Kasumi-1 (cell line): ENCODE measurements at places on chromosomes 1 and 21.

GRCh38 chr1:24765308-24765988, 20.2 kb downstream of the CLIC4 start:
- DNase-seq, result peak; percentile 24

- no peak for DNase-seq
Observed at GRCh38 chr1:244065063-244065793, 14.1 kb downstream of the ZBTB18 start.

DNA sequence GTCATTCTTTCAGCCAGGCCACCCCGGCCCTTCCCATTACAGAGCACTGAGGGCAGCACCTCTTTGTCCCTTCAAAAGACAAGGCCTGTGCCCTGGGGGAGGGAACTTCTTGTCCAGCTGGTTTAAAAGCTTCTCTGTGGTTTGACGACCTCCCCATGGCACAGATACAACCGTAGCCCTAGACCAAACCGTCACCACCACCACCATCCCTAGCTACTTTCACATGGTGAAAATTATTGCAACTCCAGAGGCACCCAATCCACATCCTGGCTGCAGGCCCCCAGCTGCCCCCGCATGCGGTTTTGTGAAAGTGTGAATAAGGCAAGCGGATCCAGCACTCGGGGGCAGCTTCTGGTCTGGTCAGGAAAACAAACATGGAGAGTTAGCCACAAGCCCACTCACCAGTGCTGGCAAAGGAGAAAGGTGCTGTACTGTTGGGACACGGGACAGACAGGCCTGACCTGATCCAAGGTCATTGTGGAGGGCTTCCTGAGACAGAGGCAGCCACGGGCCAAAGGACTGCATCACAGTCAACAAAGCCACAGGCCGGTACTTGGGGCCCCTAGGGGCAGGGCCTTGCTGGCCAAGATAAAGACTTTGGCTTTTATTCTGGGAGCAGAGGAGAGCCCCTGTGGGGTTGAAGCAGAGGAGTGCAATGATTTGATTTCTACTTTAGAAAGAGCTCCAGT, 31.2 kb downstream of the CDCA8 start:
- DNase-seq, result no peak

DNA sequence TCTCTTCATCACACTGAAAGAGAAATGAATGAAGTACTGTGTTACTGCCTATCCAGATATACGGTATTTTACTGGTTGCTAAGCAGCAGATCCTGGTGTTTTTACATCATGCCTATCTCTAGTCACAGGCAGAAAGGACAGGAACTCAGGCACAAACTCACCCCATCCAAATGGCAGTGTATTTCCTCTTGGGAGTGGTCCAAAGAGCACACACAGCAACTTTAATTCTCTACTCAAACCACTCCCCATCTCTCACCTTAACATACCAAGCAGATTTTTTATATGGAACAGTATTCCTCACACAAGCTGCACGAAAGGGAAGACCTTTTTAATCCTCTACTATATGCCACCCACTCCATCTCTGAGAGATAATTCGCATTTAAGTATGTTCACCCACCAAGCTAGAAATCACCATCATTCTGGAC, 27.3 kb downstream of the EIF4G3 start:
- peak; percentile 27 for DNase-seq

DNA sequence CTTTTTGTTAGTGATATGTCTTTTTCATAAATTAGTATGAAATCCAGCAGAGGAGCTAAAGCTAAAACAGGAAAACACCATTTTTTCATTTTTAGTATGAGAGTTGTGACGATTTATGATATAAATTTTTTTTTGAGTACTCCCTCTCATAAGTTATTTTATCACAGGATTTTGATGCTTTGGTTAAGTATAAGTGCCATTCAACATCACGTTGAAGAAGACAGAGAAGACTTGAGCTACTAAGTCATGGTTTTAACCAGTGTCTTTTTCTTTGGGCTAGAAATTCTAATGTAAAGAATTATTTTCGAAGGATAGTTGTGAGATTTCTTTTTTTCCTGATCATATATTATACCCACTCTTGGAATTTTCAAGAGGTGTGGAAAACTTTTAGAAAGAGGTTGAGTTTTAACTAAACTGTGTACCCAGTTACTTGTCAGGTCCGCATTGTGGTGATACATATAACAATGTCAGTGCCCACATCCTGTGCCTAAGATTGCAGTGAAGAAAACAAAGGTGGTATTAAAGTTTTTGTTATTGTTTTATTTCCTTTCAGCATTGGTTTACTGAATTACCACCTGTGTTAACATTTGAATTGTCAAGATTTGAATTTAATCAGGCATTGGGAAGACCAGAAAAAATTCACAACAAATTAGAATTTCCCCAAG, 93.8 kb downstream of the USP25 start:
- no peak for DNase-seq

- DNase-seq, result peak; percentile 75
Observed at GRCh38 chr1:197614916-197615692, 160.2 kb downstream of the DENND1B start.

- DNase-seq, result no peak
Observed at GRCh38 chr1:235060607-235061470, 67.8 kb downstream of the TOMM20 start.

- no peak for DNase-seq
Observed at GRCh38 chr1:156543066-156543465, 29.3 kb downstream of the IQGAP3 start.

- no peak for DNase-seq
Observed at GRCh38 chr1:108753363-108753762, 6.9 kb downstream of the STXBP3 start.

- DNase-seq, result no peak
Observed at GRCh38 chr1:33797849-33798248, 66.0 kb upstream of the HMGB4 start.

DNA sequence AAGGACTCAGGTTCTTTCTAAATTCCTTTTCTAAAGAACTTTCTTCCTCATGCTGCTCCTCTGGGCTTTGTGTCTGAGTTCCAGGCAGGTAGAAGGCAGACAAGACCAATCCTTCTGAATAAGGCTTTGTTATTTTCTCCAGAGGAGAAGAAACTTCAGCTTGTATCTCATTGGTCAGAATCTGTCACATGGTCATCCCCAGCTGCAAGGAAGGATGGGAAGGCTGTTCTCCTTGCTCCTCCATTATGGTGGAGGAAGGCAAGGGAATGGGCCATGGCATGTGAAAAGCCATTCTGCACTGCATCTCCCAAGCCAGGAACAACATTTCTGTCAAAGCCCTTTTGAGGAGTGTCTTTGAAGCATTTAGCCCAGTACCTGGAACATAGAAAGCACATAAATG, 50.6 kb upstream of the NTPCR start:
- no peak for DNase-seq

- DNase-seq, result no peak
Observed at GRCh38 chr1:56295949-56296929, 283.1 kb downstream of the PLPP3 start.

DNA sequence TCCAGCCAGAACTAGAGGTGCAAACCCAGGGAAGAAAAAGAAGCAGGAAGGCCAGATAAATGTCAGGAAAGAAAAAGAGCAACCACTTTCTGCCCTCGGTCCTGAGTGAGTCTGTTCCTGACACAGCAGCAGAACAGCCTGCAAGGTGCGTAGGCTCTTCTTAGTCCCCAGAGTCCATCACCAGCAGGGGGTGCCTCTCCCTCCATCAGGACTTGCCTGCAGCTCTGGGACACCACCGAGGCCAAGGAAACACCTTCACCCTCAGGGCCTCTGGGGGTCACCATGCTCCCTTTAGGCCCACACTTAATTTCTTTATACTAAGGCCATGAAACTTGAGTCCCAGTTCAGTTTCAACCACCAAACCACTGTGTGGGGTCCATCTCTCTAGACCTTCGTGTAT, 43.7 kb upstream of the NFASC start:
- DNase-seq, result no peak

GRCh38 chr1:51750729-51751128, 127.8 kb downstream of the NRDC start:
- no peak for DNase-seq

- DNase-seq, result peak; percentile 35
Observed at GRCh38 chr1:180168786-180169639, 14.3 kb downstream of the QSOX1 start.

- DNase-seq, result no peak
Observed at GRCh38 chr21:39601187-39601928, 11.4 kb upstream of the B3GALT5 start.

DNA sequence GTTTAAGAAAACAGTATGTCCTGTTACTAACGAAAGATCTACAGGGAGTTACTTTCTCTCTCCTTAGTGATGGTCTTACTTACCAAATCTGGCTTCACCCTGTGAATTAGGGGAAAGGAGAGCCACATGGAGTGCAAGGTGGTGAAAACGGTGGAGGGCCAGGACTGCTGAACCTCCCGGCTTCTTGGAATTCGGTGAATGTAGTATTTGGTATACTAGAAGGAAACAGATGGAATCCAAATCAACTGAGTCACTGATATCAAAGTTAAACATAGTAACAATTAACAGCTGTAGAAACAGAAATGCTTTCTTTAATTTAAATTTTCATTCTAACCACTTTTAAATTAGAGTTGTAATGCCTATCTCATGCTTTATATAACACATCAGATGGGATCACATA, 45.7 kb downstream of the ALG14 start:
- no peak for DNase-seq

DNA sequence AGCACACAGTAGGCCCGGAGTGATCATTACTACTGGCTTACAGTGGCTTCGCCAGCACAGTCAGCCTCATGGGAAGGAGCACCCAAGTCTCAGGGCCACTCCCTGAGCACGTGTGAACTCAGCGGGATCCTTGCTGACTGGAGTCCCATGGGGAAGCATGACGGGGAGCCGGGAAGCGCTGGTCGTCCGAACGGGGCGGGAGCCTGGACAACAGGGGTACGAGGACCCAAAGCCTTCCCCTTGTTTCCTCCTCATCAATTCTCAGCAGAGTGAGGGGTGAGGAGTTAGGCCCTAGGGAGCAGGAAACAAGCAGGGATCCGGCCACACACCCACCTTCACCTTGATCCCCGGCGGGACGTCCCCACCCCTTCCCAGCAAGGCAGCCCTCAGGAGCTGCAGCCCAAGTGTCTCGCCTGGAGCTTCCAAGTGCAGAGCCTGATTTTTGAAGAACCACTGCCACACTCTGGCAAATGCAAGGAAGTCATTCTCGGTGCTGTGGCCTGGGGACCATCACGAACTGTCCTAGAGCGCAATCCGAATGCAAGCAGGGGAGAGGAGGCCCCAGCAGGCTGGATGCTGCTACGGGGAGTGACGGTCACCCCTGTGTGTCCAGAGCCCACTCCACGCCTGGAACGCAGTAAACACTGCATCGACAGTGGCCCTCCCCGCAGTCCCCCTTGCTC, 35.5 kb downstream of the TOMM20 start:
- peak; percentile 27 for DNase-seq

- DNase-seq, result no peak
Observed at GRCh38 chr1:193221651-193222050, 35.2 kb upstream of the B3GALT2 start.

DNA sequence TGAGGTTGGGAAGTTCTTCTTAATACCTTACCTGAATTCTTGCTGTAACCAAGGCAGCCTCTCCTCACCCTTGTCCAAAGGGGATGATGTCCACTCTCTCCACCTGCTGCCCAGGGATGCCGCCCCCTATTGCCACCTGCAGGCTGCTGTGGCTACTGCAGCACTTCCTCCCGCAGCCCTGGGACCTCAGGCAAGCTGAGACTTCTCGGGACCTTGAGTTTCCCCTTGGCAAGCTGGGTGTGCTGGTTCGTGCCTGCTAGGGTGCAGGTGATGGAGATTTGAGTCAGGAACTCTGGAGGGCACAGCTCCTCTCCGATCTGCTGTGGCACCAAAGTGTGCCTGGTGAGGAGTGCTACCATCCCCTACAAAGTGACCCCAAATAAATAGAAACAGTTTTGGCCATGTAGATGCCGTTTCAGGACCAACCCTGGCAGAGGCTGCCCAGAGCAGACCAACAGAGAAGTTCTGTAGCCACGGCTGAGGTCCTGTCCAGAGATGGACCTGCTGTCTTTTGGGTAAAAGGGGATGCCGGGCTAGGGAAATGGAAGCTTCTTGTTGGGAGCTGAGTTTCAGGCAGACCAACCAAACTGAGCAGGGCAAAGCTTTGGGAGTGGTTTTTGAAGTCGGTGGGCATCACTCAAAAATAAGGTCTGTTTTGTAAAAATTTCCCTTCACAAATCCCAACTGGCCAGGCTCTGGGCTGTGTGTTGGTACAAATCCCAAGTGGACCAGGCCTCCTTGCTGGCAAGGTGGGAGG, 31.7 kb downstream of the RUNX3 start:
- DNase-seq, result peak; percentile 23

DNA sequence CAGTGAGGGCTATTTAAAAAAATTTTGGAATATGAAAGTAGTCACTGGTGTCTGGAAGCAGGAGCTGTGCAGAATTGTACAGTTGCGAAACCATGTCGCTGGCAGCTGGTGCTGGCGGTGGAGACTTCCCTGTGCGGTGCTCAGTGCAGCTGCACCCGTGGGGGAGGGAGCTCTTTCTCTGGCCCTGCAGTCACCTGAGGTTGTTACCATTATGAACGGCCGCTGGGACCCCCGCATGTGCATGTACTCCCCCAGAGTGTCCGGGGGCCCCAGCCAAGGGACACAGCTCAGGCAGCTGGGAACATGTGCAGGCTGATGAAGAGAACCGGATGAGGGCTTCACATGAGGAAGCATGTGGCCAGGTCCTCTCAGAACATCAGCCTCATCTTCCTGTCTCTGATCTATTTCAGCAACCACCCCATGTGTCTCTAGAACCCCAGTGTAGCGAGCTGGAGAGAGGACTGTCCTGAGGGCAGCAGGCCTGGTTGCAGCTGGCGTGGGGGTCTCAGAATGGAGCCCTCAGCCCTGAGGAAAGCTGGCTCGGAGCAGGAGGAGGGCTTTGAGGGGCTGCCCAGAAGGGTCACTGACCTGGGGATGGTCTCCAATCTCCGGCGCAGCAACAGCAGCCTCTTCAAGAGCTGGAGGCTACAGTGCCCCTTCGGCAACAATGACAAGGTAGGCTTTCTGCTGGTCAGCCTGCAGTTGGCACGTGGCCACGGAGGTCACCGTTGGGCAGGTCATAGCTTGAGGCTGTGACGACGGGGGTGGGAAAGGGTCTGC, at the start of gene TRPM2:
Gene TRPM2 (plus strand): TSS at position 431 of the 780 bp plus-strand sequence. CDS start 80 bp downstream, at position 511.
- DNase-seq, result peak; percentile 98

- DNase-seq, result peak; percentile 42
Observed at GRCh38 chr1:204941421-204942338, 71.0 kb downstream of the NFASC start.

DNA sequence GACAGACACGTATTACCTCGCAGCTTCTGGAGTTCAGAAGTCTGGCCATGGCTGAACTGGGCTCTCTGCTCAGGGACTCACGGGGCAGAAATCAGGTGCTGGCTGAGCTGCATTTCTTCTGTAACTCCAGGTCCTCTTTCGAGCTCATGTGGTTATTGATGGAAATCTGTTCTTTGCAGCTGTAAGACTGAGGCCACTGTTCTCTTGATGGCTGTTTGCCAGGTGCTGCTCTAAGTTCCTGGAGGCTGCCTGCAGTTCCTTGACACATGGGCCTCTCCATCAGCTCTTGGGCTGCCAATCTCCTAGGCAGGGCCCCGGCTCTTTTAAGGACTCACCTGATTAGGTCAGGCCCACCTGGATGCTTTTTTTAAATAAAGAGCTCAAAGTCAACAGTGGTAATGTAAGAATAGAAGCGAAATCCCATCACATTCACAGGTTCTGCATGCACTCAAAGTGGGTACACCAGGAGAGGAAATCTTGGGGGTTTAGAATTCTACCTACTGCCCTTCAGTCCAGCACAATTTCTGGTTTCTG, 139.1 kb downstream of the KAZN start:
- DNase-seq, result no peak
